ENCODE measurements at places on chromosomes 1 and 21. TPM values are rescaled to one million over a fixed set of nuclear protein-coding genes. Genes with fewer than 3 reads are reported as not detected.

The LYPD8 gene
- total RNA-seq: 719 TPM

DNA sequence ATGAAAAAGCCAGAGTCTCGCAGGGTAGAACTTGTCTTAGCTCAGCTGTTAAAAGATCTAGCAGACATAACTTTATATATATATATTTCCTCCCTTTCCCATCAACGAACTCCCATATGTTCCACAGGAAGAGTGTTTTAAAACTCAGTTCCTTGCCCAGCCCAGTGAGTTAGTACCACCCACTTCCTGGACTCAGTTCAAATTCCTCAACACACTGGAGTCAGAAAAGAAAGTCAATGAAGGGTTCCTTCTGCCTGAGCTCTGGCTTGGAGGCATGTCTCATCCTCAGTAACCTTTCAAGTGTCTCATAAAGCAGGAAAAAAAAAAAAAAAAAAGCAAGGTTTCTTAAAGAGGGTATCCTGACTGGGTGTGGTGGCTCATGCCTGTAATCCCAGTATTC, 15.6 kb downstream of the TPM3 start:
- peak overlapping the region; percentile 95 for H3K27ac ChIP-seq
- H3K4me1 ChIP-seq: peaks cover 29% of the 10 kb centered on the region
- no peak overlapping the region for H3K4me3 ChIP-seq
- no peaks in the 10 kb centered on the region for H3K27me3 ChIP-seq

DNA sequence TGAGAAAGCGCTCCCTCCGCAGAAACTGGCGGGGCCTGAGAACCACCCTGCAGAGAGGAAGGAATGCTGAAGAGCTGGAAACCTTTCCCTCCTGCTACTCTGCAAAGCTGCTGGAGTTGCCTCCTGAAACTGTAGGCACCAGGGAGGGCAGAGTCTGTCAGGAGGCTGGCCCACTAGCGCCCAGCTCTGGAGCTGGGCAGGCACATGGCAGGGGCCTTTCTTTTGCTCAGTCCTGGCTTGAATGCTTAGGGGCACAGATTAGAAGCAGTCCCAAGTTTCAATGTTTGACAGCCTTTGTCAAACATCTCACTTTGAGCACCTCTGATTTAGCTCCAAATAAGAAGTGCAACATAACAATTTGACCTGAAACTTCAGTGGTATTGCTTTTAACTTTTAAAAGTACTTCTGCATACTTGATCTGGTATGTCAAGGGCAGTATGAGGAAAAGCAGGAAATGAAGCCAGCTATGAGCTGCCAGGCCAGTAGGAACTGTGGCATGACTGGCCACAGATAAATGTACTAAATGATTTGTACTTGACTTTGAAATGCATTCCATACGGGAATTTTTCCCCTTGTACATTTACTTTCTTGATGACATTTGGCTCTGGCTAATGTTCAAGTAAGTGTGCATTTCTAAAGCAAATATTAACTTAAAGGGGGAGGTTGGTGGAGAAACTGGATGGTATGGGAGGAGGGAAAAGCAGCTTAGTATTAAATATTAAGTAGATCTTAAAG, 7.2 kb downstream of the C1orf116 start:
- H3K36me3 ChIP-seq: no peaks in the 10 kb centered on the region
- peaks cover 24% of the 10 kb centered on the region for H3K4me1 ChIP-seq
- H3K4me3 ChIP-seq: no peak overlapping the region
- no peak for DNase-seq
- peak overlapping the region; percentile 22 for H3K27ac ChIP-seq

GRCh38 chr1:18557621-18558465, 72.8 kb upstream of the PAX7 start:
- H3K27me3 ChIP-seq: peaks cover 64% of the 10 kb centered on the region
- H3K4me3 ChIP-seq: no peak overlapping the region
- H3K36me3 ChIP-seq: no peaks in the 10 kb centered on the region
- H3K4me1 ChIP-seq: peaks cover 7% of the 10 kb centered on the region
- peak; percentile 16 for DNase-seq
- no peak overlapping the region for H3K27ac ChIP-seq

- DNase-seq: no peak
- no peaks in the 10 kb centered on the region for H3K27me3 ChIP-seq
- H3K4me1 ChIP-seq: no peaks in the 10 kb centered on the region
- no peaks in the 10 kb centered on the region for H3K36me3 ChIP-seq
- no peak overlapping the region for H3K27ac ChIP-seq
These were observed 115.6 kb downstream of the TNFSF18 start for GRCh38 chr1:172935062-172935592.

DNA sequence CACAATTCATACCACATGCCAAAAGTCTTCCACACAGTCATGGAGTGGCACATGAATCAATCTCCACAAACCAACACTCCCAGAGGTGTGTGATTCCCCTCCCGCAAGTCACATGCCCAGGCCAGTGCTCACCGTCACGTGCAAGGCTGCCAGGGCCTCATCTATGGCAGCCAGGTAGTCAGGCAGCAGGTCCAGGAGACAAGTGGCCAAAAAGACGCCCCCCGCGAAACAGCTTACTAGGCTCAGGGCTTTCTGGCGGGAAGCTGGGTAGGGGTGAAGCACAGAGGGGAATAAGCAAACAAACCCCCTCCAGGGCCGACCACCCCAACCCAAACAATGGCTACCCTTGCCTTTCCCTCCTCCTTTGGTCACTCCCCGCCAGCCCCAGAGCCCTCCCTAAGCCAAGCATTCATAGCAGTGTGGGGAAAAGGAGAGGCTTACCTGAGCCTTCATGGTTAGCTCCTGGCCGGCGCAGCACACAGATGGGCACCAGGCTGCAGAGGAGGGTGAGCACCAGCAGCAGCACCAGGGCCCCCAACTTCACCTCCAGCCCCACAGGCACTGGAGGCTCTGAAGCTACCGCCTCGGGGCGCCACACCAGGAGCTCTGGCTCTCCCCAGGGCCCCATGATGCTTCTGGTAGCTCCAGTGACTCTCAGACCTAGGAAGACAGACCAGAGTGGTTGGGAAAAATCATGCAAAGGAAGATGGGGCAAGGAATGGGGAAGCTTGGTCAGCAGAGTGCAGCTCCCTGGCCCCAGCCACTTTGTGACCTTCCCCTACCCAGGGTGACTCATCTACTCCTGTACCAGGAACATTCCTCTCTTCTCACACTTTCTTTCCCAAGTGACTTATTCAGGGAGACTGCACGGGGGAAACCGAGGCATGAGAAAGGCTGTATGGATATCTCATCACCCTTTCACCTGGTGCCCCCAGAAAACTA, 978 bp downstream of the SLC39A1 start:
- peak overlapping the region; percentile 99 for H3K27ac ChIP-seq
- no peaks in the 10 kb centered on the region for H3K36me3 ChIP-seq
- DNase-seq: peak; percentile 47
- peaks cover 38% of the 10 kb centered on the region for H3K4me1 ChIP-seq
- H3K4me3 ChIP-seq: peak overlapping the region; percentile 87

GRCh38 chr1:161499099-161500039, 5.9 kb upstream of the FCGR2A start:
- H3K4me1 ChIP-seq: no peaks in the 10 kb centered on the region
- DNase-seq: no peak
- no peak overlapping the region for H3K4me3 ChIP-seq
- H3K36me3 ChIP-seq: no peaks in the 10 kb centered on the region

- H3K4me3 ChIP-seq: no peak overlapping the region
- peaks cover 4% of the 10 kb centered on the region for H3K4me1 ChIP-seq
- DNase-seq: no peak
- no peaks in the 10 kb centered on the region for H3K36me3 ChIP-seq
These were observed 99.6 kb downstream of the GABPA start for GRCh38 chr21:25834381-25834780.

GRCh38 chr1:64199154-64199553, 4.3 kb upstream of the UBE2U start:
- no peak overlapping the region for H3K27ac ChIP-seq
- no peak overlapping the region for H3K4me3 ChIP-seq
- H3K36me3 ChIP-seq: no peaks in the 10 kb centered on the region

DNA sequence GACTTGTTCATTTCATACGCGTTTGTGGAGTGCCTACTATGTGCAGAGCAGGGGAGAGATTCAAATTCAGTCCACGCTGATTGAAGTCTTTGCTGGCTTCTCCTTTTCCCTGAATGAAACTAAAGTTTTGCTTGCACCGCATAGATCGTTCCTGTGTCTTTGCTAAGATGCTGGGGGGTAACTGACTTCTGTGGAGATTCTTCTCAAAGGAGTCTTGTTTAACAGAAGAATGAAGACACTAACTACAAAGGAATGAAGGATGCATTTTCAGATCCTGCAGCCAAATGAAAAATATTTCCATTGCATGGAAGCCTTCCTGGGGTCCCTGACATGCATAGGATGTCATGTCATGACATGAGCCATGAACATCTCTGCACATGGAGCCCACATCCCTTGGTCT, 26.9 kb upstream of the H6PD start:
- no peaks in the 10 kb centered on the region for H3K4me1 ChIP-seq
- no peak for DNase-seq
- no peak overlapping the region for H3K27ac ChIP-seq
- H3K27me3 ChIP-seq: peaks cover 64% of the 10 kb centered on the region

DNA sequence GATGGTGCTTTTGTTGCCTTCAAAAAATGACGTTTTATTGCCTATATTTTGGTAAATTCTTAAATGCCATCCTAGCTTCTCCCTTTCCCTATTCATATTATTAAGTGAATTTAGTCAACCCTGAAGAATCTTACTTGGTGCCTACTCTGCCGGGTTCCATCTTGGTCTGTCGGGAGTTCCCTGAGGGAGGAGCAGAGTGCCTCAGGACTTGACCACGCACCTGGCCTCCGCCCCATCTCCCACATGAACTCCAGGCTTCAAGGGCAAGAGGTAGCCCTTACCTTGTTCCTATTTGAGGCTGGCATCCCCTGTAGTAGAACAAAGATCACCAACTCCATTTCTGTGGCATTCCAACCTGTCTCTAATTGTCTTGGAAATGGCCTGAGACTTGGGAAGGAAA, 21.5 kb downstream of the VANGL2 start:
- H3K27ac ChIP-seq: no peak overlapping the region
- DNase-seq: no peak
- H3K4me1 ChIP-seq: no peaks in the 10 kb centered on the region
- H3K27me3 ChIP-seq: no peaks in the 10 kb centered on the region

The UQCRH gene
- total RNA-seq: 468 TPM

The CD2 gene
- not detected for total RNA-seq

DNA sequence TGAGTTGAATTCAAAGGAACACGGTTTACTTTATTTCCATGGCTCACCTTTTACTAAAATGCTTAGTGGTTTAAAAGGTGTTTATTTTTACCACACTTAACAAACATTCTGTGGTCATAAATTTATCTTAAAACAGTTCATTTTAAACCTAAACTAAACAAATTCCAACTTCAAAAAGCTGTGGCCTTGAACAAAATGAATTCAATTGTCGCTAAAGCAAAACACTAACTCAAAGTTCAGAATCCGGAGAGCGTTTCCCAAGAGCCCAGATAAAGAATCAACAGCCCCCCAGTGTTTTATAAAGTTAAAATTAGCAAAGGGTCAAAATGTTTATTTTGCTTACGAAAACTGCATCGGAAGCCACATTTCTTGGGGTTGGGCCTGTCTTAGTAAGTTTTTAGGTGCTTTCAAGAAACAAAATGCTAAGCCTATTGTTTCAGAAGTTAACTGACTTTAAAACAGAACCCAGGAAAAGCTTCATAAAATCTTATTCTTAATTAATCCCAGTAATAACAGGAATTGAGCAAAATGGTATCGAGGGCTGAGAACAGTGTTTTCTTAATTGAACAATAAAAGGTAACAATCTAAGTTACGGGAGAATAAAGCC, 1.3 kb downstream of the PUM1 start:
- H3K27ac ChIP-seq: peak overlapping the region; percentile 93
- peak overlapping the region; percentile 93 for H3K4me3 ChIP-seq
- H3K4me1 ChIP-seq: peaks cover 22% of the 10 kb centered on the region
- DNase-seq: no peak

- no peak overlapping the region for H3K4me3 ChIP-seq
- H3K4me1 ChIP-seq: no peaks in the 10 kb centered on the region
- H3K36me3 ChIP-seq: peaks cover 24% of the 10 kb centered on the region
- H3K27me3 ChIP-seq: no peaks in the 10 kb centered on the region
- no peak overlapping the region for H3K27ac ChIP-seq
These were observed 10.6 kb downstream of the URB1 start for GRCh38 chr21:32382108-32382644.

The RAB29 gene
- 13.9 TPM for total RNA-seq

- H3K36me3 ChIP-seq: no peaks in the 10 kb centered on the region
- H3K4me3 ChIP-seq: peak within 1 kb of the TSS; percentile 38
- no peak within 1 kb of the TSS for H3K27ac ChIP-seq
- H3K27me3 ChIP-seq: peaks cover 91% of the 10 kb centered on the region
- DNase-seq: peak; percentile 26
These were observed at the start of gene RSPO1 for GRCh38 chr1:37634244-37634991. TSS of gene RSPO1 (minus strand) at chr1:37634892. CDS start at chr1:37629661, 5,231 bp downstream.

The COPA gene
- 98.7 TPM for total RNA-seq

DNA sequence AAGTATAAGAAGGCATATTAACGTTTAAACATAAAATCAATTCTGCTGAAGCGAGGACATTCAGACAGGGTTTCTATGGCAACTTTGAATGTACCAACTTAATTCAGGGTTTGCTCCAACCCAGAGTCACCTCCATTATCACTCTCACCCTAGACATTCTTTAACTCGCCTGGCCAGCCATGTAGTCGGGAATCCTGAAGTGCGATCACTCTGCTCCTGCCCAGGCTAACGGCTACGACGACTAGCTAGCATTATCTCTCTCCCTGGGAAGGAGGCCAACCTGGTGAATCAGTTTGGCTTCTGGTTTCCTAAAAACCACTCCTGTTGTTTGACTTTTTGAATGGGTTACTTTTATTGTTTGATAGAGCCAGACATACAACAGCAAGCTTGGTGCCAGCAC, 38.9 kb upstream of the ZBTB18 start:
- no peaks in the 10 kb centered on the region for H3K36me3 ChIP-seq
- H3K4me3 ChIP-seq: no peak overlapping the region
- no peak for DNase-seq

DNA sequence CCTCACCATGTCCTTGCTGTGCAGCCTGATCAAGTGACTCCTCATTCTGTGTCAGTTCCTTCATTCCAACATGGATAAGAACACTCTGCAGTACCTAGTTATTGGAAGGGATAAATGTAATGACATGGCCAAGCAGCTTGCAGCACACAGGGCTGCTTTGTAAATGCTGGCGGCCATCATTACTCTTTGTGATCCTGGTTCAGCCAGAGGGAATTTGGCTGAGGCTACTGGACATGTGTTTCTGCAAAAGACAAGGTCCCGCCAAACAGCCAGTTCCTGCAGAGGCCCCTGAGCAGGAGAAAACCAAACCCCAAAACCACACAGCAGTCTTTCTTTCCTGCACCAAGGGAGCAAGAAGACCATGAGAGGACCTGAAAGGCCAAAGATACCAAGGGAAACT, 495.8 kb downstream of the AJAP1 start:
- H3K27me3 ChIP-seq: no peaks in the 10 kb centered on the region
- no peak overlapping the region for H3K27ac ChIP-seq
- H3K4me1 ChIP-seq: no peaks in the 10 kb centered on the region
- H3K4me3 ChIP-seq: no peak overlapping the region

- H3K27ac ChIP-seq: no peak overlapping the region
- DNase-seq: no peak
- no peaks in the 10 kb centered on the region for H3K27me3 ChIP-seq
- H3K4me3 ChIP-seq: no peak overlapping the region
- H3K4me1 ChIP-seq: peaks cover 3% of the 10 kb centered on the region
These were observed 112.5 kb downstream of the ADSS2 start for GRCh38 chr1:244339073-244339692.

Measured in transverse colon (tissue), 4 donors.